ENCODE measurements at places on chromosomes 7 and 10. TPM values are rescaled to one million over a fixed set of nuclear protein-coding genes. Genes with fewer than 3 reads are reported as not detected.

DNA sequence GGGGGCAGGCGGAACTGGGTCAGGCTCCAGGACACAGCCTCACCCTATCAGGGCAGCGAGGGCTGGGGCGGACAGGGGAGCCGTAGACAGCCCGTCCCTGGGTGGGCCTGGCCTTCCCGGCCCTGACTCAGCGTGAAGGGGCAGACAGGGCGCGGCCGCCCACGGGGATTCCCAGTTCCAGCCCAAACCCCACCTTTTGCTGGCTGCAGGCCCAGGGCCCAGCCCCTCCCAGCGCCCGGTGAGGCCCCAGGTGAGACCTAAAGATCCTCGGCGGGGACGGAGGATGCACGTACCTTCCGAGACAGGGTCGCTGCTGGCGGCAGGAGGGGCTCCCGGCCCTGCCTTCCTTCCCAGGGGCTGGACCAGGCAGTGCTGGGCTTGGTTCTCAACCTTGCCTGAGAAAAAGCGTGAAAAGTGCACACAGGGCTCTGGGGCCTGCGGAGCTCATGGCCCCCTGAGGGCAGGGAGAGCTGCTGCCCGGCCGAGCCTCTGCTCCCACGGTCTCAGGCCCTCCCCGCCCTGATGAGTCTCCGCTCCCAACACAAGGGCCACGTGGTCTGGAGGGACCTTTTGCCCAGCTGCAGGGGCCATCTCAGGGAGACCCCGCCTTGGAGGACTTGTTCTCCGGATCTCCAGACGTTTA is 43.9 kb upstream of the DNAJB6 start:
- DNase-seq = no peak

OR2A5 gene
- total RNA-seq = not detected

ITGB8 gene
- 5.1 TPM for total RNA-seq

DNA sequence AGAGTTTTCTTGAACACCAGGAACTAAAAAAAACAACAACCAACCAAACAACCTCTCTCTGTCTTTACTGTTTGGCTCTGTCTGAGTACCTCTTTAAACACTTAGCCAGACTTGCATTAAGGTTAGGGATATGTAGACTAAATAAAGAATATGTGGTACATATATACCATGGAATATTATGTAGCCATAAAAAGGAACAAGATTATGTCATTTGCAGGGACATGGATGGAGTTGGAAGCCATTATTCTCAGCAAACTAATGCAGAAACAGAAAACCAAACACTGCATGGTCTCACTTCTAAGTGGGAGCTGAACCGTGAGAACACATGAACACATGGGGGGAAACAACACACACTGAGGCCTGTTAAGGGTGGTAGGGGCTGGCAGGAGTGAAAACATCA is 116.0 kb upstream of the ANTXRL start:
- no peak for DNase-seq

DNA sequence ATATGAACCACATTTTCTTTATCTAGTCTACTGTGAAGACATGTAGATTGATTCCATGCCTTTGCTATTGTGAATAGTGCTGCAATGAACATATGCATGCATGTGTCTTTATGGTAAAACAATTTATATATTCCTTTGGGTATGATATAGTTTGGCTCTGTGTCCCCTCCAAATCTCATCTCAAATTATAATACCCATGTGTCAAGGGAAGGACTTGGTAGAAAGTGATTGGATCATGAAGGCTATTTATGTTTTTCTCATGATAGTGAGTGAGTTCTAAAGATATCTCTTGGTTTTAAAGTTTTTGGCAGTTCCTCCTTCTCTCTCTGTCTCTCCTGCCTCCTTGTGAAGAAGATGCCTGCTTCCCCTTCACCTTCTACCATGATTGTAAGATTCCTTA is 248.7 kb downstream of the GPR37 start:
- no peak for DNase-seq

- DNase-seq = peak; percentile 40
These were observed 109.6 kb upstream of the MTPN start for GRCh38 chr7:136086712-136087111.

DNA sequence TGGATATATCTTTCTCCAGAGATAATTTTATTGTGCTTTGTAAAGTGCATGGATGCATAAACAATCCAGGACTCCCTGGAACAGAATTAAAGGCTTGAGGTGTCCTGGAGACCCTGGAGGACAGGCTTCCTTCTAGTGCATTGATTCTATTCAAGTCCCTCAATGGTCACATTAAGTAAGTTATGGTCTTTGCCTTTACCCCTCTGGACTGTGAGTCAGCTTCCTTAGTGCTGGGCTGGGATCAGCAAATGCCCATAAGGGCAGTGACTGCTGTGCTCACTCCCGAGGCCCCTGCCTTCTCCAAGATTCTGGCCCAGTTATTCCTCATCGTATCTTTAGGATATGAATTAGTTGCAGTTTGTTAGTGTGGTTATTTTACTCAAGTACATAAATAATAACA is 178.7 kb upstream of the PRSS58 start:
- DNase-seq = no peak

DNA sequence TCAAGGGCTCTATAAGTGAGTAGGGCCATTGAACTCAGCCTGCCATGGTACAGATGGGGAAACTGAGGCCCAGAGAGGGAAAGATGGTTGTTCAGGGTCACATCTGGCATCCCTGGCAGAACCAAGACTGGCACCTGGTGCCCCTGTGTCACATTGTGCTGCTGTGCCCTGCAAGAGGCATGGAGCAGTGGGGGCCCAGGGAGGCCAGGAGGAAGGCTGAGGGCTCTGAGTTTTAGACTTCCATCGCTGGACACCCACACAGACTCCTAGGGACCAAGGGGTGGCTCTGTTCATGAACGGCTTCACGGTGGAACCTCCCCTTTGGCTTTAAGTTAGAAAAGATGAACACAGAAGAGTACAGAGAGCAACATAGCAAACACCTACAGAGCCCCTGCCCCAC is 66.7 kb upstream of the AQP1 start:
- no peak for DNase-seq

GRCh38 chr10:96919785-96920430 is 87.8 kb downstream of the LCOR start:
- DNase-seq = no peak

- DNase-seq = no peak
These were observed 202.0 kb upstream of the SEMA3C start for GRCh38 chr7:81120803-81121202.

- peak; percentile 27 for DNase-seq
These were observed 357.2 kb downstream of the LRMDA start for GRCh38 chr10:75788394-75789205.

ADGRA1 gene
- total RNA-seq = not detected

OR2A12 gene
- total RNA-seq = not detected
